Activated T-helper 17 cell treated with anti-CD3 and anti-CD28 coated beads, Interleukin-2, amount 50 U/mL, for 72 hours (primary cell): ENCODE measurements at places on chromosomes 4 and X.

- no peaks in the 10 kb centered on the region for H3K36me3 ChIP-seq
- peak; percentile 96 for ATAC-seq
- peak overlapping the region; percentile 44 for H3K4me3 ChIP-seq
Observed at GRCh38 chr4:36348403-36348938, 67.1 kb downstream of the DTHD1 start.

DNA sequence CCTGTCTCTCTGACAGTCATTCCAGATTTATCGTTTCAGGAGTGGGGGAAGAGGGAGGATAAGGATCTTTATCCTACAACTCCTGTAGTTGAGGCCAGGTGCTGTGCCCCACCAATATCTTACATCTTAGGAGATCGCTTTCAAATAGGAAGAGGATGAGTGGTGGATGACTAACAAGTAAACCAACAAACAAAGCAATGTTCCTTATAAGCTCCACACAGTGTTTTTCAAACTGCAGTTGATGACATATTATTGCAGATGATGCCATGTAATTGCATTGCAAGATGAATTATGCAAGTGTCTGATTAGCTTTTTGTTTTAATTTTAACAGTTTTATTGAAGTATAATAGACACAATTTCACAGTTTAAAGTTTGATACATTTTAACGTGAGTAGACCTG, 35.8 kb upstream of the TMEM164 start:
- H3K4me1 ChIP-seq: no peaks in the 10 kb centered on the region
- no peak overlapping the region for H3K27ac ChIP-seq
- H3K4me3 ChIP-seq: no peak overlapping the region
- no peaks in the 10 kb centered on the region for H3K27me3 ChIP-seq
- no peaks in the 10 kb centered on the region for H3K36me3 ChIP-seq

GRCh38 chr4:150033081-150033480, 45.2 kb upstream of the DCLK2 start:
- no peaks in the 10 kb centered on the region for H3K36me3 ChIP-seq
- peaks cover 24% of the 10 kb centered on the region for H3K27me3 ChIP-seq
- H3K4me3 ChIP-seq: no peak overlapping the region
- no peak for ATAC-seq

DNA sequence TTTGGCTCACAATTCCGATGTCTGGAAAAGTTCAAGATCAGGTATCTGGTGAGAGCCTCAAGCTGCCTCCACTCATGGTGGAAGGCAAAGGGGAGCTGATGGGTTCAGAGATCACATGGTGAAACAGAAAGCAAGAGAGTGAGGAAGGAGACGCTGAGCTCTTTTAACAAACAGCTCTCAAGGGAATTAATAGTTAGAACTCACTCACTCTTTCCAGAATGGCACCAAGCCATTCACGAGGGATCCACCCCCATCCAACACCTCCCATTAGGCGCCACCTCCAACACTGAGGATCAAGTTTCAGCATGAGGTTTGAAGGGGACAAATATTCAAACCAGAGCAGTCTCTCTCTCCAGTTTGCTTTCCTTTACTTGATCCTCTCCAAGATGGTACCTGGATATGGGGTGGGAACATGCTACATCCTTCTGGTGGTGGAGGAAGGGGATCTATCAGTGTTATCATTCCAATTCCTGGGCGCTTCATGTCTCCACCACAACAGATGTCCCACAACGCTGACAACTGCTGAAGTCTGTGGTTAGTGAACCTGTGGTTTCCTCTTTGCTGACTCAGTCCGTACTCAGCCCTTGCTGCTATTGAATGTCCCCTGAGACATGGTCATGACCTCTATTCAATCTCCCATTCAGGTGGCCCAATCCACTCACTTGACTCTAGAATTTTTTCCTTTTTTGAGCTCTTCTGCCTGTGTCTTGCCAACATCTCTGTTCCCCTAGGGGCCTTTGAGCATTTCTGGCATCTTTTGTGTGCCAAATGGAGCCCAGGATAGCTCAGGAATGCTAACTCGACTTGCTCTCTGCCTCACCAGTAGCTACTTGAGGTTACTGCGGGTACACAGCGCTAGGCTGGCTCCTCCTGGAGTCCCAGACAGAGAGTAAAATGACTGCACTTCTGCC, 395.2 kb downstream of the MID1IP1 start:
- peak overlapping the region; percentile 68 for H3K4me3 ChIP-seq
- no peaks in the 10 kb centered on the region for H3K36me3 ChIP-seq
- peaks cover 21% of the 10 kb centered on the region for H3K4me1 ChIP-seq
- peak; percentile 95 for ATAC-seq

GRCh38 chrX:137852502-137852901, 286.6 kb downstream of the ZIC3 start:
- H3K4me1 ChIP-seq: no peaks in the 10 kb centered on the region

DNA sequence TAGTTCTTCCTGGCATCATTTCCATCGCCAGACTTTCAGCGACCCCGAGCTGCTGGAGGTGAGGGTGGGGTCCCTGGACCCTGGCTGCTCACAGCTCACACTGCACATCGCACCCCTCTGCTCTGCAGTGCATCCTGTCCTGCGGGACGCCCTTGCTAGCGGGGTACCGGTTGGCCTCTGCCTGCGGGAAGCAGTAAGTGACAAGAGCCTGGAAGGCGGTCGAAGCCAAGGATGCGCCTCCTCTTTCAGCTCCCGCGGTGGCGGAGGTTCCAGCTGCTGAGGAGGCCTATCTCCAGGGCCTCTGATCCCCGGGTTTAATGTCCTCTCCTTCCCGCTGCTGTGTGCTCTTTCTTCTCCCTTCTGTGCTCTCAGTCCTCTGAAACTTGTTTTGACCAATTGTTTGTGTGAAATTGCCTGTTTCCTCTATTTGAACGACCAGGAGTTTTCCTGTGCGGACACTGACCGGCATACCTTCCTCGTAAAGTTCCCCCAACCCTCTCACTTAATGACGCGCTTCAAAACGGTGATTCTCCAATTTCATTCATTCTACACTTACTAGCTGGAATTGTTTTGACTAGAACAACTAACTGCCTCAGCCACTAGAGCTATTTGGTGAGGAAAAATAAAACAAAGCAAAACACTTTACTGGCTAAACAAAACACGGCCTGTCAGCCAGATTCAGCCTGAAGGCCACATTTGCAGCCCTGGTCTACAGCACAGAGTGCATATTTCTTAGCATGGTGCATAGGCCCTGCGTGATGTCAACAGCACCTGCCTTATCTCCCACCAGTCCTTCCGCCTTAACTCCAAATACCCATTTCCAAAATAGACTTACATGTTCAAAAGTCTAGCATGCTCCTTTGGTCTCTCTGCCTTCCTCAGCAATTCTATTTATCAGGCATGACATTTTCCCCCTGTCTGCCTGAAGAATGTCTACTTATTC, 28.0 kb downstream of the MGAT4D start:
- H3K4me1 ChIP-seq: no peaks in the 10 kb centered on the region
- peaks cover 27% of the 10 kb centered on the region for H3K27me3 ChIP-seq
- H3K36me3 ChIP-seq: no peaks in the 10 kb centered on the region
- ATAC-seq: no peak

GRCh38 chr4:169412046-169412445, 141.3 kb upstream of the SH3RF1 start:
- H3K36me3 ChIP-seq: no peaks in the 10 kb centered on the region
- ATAC-seq: no peak
- H3K4me1 ChIP-seq: peaks cover 9% of the 10 kb centered on the region
- H3K27me3 ChIP-seq: no peaks in the 10 kb centered on the region

DNA sequence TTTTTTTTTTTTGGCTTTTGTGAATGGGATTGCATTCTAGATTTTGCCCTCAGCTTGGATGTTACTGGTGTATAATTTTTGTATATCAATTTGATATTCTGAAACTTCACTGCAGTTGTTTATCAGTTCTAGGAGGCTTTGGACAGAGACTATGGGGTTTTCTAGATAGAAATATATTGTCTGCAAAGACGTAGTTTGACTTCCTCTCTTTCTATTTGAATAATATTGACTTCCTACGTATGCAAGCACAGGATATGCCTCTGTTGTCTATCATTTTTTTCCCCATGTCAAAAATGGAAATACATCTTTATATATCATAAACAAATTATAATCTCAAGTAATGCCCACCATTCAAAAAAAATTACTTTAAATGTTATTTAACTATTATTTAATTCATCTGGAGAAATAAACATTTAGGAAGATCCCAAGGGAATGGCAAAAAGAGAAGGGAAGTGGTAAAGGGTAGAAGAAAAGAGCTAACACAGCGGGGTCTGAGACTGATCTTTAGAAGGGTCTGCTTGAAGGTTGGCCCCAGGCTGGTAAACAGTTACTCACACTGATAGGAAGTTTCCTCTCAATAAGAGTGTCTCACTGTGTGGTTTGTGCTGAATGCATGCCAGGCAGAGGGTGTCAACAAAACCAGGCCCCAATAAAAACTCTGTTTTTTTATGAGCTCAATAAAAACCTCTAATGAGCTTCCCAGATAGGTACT, 35.7 kb downstream of the ZNF518B start:
- no peak overlapping the region for H3K27ac ChIP-seq
- no peaks in the 10 kb centered on the region for H3K27me3 ChIP-seq
- ATAC-seq: no peak
- H3K36me3 ChIP-seq: no peaks in the 10 kb centered on the region
- no peaks in the 10 kb centered on the region for H3K4me1 ChIP-seq

GRCh38 chr4:55078987-55079386, 46.4 kb downstream of the KDR start:
- no peak overlapping the region for H3K4me3 ChIP-seq
- H3K36me3 ChIP-seq: no peaks in the 10 kb centered on the region
- no peak overlapping the region for H3K27ac ChIP-seq
- H3K4me1 ChIP-seq: no peaks in the 10 kb centered on the region

- ATAC-seq: no peak
- no peaks in the 10 kb centered on the region for H3K4me1 ChIP-seq
- H3K36me3 ChIP-seq: no peaks in the 10 kb centered on the region
- H3K27ac ChIP-seq: no peak overlapping the region
Observed at GRCh38 chr4:149248191-149248764, 567.4 kb downstream of the IQCM start.

GRCh38 chr4:1209821-1210220, 37.4 kb upstream of the SPON2 start:
- H3K4me3 ChIP-seq: no peak overlapping the region
- H3K27me3 ChIP-seq: no peaks in the 10 kb centered on the region
- peaks cover 15% of the 10 kb centered on the region for H3K36me3 ChIP-seq
- peaks cover 4% of the 10 kb centered on the region for H3K4me1 ChIP-seq
- no peak overlapping the region for H3K27ac ChIP-seq

DNA sequence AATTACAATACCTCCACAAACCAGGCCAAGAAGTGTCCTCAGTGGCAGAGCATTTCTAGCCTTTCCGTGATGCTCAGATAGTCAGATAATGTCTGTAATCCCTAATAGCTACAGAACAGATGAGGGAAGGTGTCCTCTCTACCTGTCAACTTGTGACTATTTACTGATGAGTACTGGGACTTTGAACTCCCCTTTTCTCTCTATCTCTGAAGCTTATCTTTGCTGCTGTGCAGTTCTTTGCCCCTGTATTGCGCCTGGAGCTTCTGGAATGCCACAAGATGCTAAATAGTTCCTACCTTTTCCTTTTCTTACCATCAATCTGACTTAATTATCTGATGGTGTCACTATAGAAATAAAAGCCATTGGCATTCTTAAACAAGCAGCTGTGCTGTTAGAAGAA, 30.5 kb downstream of the FGF2 start:
- no peaks in the 10 kb centered on the region for H3K36me3 ChIP-seq
- no peak for ATAC-seq
- peaks cover 16% of the 10 kb centered on the region for H3K27me3 ChIP-seq
- no peaks in the 10 kb centered on the region for H3K4me1 ChIP-seq
- H3K27ac ChIP-seq: no peak overlapping the region
- no peak overlapping the region for H3K4me3 ChIP-seq

- no peaks in the 10 kb centered on the region for H3K4me1 ChIP-seq
- H3K27me3 ChIP-seq: no peaks in the 10 kb centered on the region
- H3K4me3 ChIP-seq: no peak overlapping the region
Observed at GRCh38 chr4:92249541-92249940, 54.2 kb upstream of the GRID2 start.

DNA sequence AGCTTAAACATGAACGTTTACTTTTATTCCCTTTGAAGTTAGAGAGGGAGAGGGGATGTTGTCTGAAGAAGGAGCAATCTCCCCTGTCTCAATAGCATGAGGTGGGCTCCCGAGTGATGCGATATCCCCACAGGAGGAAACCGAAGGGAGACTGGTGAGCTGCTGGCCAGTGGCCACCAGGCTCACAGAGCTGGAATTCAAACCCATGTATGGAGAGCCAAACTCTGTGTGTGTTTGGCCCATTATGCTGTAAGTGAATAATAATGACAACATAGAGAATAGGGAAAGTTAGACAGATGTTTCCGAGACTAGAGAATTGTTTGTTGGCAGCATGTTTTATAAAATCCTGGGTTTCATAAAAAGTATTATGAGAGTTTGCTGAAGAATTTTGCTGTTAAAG, 66.1 kb upstream of the CLNK start:
- no peak for ATAC-seq
- H3K27me3 ChIP-seq: peaks cover 3% of the 10 kb centered on the region
- no peak overlapping the region for H3K27ac ChIP-seq
- no peak overlapping the region for H3K4me3 ChIP-seq

GRCh38 chr4:38189445-38189844, 229.2 kb downstream of the PTTG2 start:
- no peak overlapping the region for H3K27ac ChIP-seq
- H3K27me3 ChIP-seq: peaks cover 3% of the 10 kb centered on the region
- H3K4me1 ChIP-seq: no peaks in the 10 kb centered on the region
- peak; percentile 91 for ATAC-seq
- H3K4me3 ChIP-seq: no peak overlapping the region
- no peaks in the 10 kb centered on the region for H3K36me3 ChIP-seq

- H3K4me1 ChIP-seq: no peaks in the 10 kb centered on the region
- no peak overlapping the region for H3K27ac ChIP-seq
Observed at GRCh38 chrX:29419774-29420553, 795.4 kb upstream of the MAGEB2 start.

GRCh38 chr4:52701207-52701606, 42.1 kb upstream of the USP46 start:
- H3K27ac ChIP-seq: no peak overlapping the region
- no peak overlapping the region for H3K4me3 ChIP-seq

DNA sequence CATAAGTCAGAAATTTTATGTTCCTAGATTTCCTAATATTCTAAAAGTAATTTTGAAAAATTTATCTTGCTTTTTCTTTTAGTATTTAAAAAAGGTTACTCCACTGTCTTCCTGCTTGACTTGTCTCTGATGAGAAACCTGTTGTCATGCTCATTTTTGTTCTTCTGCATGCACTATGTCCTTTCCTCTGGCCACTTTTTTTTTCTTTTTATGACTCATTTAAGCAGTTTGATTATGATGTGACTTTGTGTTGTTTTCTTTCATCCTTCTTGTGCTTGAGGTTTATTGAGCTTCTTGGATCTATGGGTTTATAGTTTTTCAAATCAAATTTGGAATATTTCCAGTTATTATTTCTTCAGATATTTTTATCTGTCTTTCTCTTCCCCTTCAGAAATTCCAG, 12.0 kb upstream of the UFSP2 start:
- H3K36me3 ChIP-seq: no peaks in the 10 kb centered on the region
- peak; percentile 79 for ATAC-seq
- H3K27ac ChIP-seq: no peak overlapping the region
- H3K4me1 ChIP-seq: no peaks in the 10 kb centered on the region
- no peaks in the 10 kb centered on the region for H3K27me3 ChIP-seq

DNA sequence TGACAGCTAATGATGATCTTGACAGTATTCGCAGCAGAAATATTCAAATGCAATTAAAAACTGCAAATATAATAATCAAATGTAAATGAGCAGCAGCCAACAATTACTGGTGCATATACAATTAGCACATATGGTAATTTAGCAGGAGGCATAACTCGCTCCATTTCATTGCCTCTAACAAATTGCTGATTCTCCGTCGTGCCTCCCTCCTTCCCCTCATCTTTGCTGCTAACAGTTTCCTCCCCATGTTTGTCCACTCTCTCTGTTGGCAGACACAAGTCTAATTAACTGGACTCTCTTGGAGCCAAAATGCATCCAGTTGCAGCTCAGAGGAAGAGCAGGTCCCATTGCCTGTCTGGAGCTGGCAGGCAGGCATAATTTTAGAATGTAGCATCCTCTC, 210.6 kb downstream of the STK32B start:
- H3K36me3 ChIP-seq: no peaks in the 10 kb centered on the region
- H3K27me3 ChIP-seq: no peaks in the 10 kb centered on the region
- no peak for ATAC-seq
- H3K27ac ChIP-seq: no peak overlapping the region
- H3K4me3 ChIP-seq: no peak overlapping the region
